ELF-1 (cell line): ENCODE measurements at places on chromosomes 12 and 14.

GRCh38 chr14:74858022-74858421 is 17.9 kb downstream of the PROX2 start:
- DNase-seq = no peak

- DNase-seq = no peak
Observed at GRCh38 chr12:91833780-91834359, 311.8 kb downstream of the BTG1 start.

- no peak for DNase-seq
Observed at GRCh38 chr12:86608638-86609037, 352.4 kb upstream of the MGAT4C start.

GRCh38 chr12:132385923-132386751 is 56.7 kb upstream of the GALNT9 start:
- DNase-seq = no peak

DNA sequence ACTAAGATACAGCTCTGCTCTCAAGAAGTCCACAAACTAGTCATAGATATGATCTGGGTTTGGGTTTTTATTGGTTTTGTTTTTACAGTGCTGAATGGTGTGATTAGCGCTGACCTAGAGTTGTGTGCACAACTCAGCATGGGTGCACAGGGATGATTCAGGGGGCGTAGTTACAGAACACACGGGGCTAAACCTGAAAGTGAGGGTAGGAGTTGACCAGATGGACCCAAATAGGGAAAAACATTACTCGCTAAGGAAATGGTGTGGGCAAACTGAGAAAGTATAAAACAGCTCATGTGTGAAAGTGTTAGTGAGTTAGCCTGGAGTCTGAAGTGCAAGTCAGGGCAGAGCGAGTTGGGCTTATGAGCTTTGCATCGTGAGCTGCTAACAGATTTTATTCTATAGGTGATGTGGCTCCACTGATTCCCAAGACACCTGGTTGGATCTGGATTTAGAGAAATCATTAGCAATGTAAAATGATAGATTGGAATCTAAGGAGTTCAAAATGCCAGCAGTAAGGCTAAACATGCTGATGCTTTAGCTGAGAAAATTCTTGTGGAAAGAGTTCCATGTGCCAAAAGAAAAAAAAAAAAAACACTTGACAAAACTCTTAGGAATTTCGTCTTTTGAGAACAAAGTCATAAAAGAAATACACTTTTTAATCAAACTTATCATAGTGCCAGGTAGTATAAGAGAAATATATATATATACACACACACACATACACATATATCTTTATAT is 134.9 kb downstream of the SLC5A8 start:
- DNase-seq = no peak

DNA sequence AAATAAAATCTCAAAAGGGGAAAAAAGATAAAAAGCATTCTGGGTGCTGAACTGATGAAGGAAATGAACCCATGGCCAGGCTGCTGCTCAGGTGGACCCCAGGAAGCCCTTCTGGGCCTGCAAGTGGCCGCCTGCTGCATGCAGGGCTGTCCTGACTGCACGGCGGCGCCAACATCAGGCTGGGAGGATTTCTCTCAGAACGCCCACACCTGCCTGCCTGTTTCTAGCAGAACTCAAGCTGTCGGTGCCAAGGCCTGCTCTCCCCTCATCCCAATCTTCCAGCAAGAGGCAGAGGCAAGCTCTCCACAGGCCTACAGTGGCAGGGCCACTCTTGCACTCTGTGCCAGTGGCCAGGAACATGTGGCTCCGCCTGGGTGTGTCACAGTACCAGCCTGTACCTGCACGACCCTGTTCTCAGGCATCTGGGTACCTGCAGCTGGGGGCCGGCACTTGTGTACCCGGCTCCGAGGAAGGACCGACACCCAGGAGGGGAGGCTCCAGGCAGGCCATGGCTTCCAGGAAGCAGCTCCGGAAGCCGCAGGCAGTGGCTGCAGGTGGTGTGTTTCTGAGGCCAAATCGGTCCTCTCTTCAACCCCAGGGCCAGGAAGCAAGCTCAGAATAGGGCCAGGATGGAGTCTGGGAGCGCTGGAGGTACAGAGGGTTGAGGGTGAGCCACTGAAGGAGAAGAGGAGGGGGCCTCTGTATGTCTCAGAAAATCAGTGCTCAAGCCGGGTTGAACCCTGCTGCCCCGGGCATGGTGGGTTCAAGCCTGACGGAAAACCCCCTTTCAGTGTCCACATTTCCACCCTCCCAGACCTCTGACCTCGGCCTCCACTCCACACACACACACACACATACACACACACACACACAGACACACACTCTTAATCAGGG is 2.5 kb upstream of the INF2 start:
- DNase-seq = no peak

DNA sequence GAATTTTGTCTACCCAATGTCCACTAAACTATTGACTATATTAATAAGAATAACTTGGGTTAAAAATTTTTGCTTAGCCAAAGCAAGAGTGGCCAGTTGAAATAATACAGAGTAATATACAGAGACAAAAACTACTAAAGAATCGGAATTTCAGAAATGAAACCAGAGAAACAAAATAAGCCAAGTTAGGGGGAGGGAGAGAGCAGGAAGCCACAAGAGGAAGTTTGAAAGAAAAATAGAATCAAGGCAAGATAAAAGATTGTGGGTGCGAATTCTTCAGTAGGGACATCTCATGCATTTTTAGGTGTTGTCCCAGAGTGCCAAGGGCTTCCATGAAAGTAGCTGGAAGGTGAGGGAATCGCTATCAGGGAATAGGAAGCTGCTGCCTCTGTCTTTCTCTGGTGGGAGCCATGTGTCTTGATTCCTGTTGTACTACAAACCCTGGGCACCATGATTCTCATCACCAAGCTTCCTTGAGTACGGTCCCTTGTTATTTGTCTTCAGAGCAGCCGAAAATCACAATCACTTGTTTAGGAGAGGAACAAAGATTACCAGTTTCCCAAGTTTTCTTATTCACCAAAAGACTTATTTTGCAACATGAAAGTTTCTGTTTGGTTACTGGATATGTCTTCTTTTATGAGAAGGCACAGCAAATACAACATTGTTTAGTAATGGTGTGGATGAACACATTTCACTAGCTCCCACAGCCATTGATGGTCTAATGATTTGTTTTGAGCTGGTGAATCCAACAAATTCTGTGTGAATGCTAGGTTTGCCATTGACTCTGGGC is 16.7 kb downstream of the NEUROD4 start:
- no peak for DNase-seq

DNA sequence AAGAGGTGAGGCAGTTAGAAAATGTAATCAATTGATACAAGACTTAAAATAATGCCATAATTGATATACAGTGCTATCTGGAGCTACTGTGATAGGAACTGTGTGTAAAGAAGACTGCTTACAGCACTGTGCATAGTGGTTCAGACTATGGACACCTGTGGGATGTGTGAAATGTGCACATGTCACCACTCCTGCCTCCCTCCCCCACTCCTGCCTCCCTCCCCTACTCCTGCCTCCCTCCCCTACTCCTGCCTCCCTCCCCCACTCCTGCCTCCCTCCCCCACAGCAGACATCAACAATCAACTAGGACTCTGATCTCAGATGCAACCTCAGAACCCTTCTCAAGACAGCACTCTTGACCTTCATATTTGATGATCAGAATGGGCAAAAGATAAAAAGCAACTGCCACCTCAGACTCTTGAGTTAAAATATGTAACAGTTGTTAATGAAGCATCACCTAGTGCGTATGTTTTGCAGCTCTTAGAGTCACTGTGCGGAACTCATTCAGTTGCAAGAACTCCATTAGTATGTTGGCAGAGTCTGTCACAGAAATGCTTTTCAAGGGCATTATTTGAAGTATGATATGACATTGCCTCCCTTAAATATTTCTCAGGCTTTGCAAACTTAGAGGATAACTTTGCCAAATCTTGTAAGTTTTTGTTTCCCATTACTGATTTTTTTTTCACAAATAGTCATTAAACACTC is 255.2 kb upstream of the DDHD1 start:
- DNase-seq = no peak

GRCh38 chr12:5648692-5649359 is 216.9 kb downstream of the NTF3 start:
- peak; percentile 87 for DNase-seq

DNA sequence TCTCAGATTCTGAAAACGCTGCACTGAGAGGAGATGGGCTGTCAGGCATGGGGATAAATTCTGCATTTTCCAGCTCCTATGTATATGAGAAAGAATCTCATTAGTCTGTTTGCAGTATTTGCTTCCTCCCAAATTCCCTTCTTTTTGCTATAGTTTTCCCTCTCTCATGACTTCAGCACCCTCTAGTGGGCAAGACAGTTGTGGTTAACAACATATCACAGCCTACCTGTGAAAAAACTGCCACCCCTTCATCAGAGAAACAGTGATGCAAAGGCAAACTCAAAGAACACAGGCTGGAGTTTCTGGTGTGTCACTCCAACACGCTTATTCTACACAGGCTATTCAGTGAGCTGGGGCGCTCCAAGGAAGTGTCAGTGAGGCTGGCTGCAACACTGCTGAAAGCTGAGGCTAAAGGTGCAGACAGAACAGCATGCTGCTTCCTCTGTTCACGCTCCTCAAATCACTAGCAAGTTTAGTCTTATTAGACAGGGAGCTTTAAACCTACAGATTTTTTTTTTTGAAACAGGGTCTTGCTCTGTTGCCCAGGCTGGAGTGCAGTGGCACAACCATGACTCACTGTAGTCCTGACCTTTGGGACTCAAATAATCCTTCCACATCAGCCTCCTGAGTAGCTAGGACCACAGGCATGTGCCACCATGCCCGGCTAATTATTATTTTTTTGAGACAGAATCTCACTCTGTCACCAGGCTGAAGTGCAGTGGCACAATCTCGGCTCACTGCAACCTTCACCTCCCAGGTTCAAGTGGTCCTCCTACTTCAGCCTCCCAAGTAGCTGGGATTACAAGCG is 19.3 kb downstream of the ZC2HC1C start:
- DNase-seq = peak; percentile 46

DNA sequence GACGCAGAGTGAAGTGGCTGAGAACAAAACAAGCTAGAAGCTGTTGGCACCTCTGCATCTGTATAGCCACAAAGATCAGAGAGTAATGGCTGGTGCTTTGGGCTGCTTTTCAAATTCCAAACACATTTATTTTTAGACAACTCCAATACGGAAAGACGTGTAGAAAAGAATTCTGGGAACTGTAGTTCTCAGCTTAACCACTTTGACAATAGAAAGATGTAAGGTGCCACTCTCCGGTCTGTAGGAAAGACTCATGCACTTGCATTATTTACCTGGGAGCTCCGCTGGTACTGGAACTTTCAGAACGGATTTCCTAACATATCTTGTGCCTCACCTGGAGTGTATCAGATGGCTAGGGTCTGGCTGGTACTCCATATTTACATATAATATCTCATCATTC is 1.8 kb upstream of the OR4K2 start:
- DNase-seq = no peak

DNA sequence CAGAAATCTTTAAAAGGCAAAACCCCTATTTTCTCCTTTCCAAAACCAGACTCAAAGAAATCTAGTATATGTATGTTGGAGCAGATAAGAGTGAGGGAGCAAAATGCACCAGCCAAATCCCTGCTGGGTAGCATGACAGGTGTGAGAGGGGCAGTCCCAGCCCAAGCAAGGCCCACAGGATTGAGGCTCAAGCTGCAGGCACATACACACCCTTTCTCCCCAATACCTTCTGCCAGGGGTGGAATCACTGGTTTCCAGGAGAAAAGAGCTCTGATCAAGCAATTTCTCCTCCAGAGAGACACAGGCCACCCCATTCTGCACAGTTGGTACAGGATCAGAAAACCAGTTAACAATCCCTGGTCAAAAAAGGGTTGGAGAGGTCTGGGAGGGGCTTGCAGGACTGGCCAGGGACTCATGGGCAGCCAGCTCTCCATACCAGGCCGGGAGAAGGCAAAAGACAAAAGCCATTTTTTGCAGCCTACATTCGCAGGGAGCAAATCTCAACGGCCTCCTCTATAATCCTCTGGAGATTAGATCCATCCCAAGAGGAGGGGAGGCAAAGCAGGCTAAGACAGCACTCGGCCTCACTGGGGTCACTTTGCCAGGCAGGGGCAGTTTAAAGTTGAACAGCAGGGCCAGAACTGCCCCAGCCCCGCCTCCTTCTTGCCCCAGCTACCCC is 2.1 kb downstream of the KMT2D start:
- DNase-seq = peak; percentile 5

DNA sequence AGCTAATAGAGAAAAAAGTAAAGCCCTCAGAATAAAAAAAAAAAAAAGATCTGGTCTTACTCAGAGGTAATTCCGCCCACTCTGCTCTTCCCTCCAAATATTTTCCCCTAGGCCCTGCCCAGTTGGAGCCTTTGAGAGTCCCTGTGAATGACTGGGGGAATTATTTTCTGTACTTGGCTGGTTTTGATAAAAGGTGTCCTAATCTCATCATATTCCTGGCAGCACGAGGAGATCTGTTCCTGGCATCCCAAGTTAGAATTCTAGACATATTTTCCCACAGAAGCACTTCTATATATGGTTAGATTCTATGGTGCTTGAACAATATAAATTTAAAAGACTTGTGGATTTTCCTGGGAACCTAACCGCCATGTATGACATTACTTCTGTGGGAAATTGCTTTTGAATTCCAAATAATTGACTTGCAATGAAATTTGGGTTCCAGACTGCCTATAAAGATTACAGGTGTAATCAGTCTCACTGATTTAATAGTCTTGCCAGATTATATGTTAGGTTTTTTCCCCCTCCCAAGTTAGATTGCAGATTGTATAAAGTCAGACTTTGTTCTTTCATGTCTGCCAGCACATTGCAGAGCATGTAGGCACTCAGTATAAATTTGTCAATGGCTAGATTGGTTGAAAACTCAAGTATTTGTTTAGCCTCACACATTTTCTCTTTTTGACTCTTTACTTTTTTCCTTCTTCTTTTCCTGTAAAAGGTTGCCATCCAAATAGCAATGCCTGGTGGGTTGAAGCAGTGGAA is 12.3 kb downstream of the GPX2 start:
- DNase-seq = no peak

DNA sequence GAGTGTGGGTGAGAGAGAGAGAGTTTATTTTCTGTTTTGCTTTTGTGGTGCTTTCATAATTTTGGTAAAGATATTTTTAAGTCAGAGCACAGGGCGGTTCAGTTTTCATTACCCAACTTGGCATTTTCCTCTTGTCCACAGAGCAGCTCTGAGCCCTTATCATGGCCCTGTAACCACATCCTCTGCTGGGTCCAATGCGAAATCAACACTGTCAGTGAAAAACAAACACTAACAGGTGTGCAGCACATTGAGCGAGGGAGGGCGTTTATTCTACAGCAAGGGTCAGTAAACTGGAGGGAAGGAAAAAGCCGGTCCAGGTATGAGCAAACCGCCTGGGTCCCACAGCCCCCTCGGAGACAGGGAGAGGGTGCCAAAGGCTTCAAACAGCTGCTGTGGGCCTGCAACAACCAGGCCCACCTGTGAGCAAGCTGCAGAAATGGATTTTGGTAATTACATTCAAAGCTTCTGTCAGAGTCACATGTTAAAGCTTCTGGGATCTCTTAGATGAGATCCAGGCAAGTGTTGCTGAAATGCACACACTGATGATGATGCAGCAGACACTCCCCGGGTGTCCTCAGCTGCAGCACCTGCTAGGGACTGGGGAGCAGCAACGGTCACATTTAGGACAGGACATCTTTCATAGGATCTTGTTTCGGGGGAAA is 132.7 kb upstream of the DYRK2 start:
- no peak for DNase-seq
